ENCODE measurements at places on chromosomes 13 and 19.

- ATAC-seq: no peak
Measured at GRCh38 chr19:27779954-27780353, 1433.0 kb downstream of the UQCRFS1 start.

- ATAC-seq: no peak
Measured at GRCh38 chr13:72127031-72127430, 260.0 kb upstream of the DACH1 start.

GRCh38 chr19:8142513-8142900 lies 6.9 kb downstream of the FBN3 start:
- no peak for ATAC-seq

GRCh38 chr13:100175803-100176182 lies 86.9 kb downstream of the PCCA start:
- no peak for ATAC-seq

DNA sequence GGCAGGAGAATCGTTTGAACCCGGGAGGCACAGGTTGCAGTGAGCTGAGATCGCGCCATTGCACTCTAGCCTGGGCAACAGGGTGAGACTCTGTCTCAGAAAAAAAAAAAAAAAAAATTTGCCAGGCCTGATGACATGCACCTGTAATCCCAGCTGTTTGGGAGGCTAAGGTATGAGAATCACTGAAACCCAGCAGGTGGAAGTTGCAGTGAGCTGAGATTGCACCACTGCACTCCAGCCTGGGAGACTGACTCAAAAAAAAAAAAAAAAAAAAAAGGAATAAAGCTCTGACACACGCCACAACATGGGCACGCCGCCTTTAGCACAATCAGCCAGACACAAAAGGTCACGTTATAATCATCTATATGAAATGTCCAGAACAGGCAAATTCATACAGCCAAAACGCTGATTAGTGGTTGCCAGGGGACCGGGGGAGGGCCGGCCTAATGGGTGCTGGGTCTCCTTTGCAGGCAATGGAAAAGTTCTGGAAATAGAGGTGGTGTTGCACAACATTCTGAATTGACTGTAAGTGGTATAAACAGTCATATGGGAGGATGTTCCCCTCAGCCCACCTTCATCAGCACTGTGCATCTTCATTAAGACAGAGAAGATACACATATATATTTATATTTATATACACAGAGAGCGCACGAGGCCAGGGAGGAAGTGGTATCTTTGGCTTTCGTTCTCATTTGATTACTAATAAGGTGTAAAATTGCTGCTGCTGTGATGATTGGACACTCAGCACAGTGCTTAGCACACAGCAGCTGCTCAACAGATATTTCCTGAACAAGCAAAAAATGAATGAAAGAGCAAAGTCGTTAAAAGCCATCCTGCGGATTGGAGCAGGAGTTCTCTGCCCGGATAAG lies 3.8 kb downstream of the HSPBP1 start:
- no peak for ATAC-seq

DNA sequence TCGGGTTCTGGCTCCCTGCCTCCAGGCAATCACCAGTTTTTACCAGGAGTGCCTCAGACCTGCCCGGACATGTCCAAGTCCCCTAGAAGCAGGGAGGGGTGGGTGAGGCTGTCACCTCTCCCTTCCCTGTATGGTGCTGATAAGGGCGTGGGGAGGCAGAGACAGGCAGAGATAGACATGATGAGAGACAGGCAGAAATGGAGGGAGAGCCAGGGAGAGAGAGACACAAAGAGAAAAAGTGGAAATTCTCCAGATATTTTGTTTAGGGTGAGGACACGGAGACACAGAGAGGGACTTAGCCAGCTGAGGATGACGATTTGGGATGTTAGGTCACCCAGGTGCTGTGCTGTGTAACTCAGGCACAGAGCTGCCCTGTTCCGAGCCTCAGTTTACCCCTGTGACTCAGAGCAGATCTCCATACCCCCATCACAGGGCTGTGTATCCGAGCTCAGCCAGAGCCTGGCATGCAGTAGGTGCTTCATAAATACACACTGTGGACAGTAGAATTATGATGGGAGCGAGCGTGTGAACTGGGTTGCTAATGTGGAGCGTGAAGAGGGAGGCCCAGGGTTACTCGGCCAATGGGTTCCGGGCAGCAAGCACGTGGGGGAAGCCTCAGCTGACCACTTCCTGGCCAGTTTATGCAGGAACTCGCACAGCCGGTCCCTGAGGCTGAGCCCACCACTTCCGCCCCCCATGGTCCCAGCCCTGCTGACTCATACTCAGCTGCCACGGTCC lies 11.9 kb upstream of the GDF15 start:
- ATAC-seq: peak; percentile 97

- no peak for ATAC-seq
Measured at GRCh38 chr19:39701291-39701690, 3.0 kb upstream of the LGALS14 start.

GRCh38 chr13:109656206-109656605 lies 130.2 kb downstream of the IRS2 start:
- ATAC-seq: no peak

- ATAC-seq: no peak
Measured at GRCh38 chr19:14053500-14053899, 8.4 kb downstream of the PALM3 start.

DNA sequence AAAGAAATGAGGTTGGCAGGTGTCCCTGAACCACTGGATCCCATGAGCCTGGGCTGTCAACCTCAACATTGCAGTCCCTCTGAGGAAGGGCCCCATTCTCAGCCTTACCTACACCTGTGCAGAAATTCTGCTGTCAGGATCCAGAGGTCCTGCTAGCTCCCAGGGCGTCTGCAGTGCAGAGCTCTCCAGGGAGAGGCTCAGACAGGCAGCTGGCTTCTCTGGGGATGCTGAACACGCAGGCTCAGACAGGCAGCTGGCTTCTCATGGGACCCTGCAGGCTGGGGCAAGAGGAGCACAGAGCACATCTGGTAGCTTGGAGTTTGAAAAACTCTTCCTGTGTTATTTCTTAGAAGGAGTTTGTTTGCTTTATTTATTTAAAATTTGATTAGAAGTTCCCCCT lies 50.9 kb downstream of the TMEM255B start:
- ATAC-seq: no peak

GRCh38 chr13:110562696-110563462 lies 1.4 kb upstream of the RAB20 start:
- no peak for ATAC-seq

DNA sequence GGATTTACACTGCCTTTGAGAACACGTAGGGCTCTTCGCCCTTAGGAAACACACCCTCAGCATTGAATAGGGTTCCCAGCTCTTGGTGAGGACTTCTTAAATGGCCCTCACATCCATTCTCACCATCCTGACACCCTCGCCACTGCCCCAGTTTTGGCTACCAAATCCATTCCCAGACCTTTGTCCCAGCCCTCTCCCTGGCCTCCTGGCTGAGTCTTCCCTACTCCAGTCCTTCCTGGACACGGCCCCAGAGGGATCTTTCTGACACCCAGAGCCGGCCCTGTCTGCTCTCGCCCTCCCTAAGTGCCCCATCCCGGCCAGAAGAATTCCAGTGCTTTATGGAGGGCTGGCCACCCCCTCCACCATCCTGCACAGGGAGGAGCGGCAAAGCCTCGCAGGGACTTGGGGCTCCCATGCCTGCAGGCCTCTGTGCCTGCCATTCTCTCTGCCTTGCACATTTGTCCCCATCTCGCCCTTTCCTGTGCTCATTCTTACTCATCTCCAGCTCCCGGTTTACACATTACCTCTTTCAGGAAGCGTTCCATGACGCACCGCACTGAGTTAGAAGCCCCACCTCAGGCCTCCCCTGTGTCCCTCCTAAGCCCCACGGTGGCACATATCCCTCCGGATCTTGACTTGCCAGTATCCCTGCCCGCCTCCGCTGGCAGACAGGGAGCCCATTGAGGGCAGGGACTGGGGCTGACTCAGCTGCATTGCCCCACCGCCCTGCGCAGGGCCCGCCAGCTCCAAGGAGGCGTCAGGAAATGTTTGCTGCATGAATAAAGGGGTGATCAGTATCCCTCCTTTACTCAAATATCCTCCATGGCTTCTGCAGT lies 11.0 kb upstream of the KLK14 start:
- no peak for ATAC-seq

GRCh38 chr19:43784981-43785808 lies 4.4 kb upstream of the KCNN4 start:
- peak; percentile 73 for ATAC-seq

DNA sequence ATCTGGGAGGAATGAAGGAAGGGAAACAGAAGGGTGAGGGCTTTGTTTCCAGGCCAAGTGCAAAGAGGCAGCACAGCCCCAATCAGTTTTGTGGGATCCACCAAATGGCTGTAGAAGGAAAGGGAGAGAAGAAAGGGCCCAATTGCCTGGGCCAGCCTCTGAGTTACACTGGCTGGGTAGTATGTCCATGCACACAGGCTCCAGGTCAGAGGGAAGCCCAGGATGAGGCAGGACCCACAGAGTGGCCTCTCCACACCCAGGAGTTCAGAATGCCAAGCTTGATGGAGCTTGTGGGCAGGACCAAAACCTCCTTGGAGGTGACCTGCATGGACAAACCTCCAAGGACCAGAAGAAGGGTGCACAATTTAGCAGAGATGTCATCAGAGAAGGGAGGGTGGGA lies 178.2 kb upstream of the TSHZ3 start:
- ATAC-seq: no peak
